ENCODE measurements at places on chromosomes 7 and 10.

GRCh38 chr7:141144921-141145629 is 71.2 kb downstream of the TMEM178B start:
- no peak for DNase-seq

DNA sequence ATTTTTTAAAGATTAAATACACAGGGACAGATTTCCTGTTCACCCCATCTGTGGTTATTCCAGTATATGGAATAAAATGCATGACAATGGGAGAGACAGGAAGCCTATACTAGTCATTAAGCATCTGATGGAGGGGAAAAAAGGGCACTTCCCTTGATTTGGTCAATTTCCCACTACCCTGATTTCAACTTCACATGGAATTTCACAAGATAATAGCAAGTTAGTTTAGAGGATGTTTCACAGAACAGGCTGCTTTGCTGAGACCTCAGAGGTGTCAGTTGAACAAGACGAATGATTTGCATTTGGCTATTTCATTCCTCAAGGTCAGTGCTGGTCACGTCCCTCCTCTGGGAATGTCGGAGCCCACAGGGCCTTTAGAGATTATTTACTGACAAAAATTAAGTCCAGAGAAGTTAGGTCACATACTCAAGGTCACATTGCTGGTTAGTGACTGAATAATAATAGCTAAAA is 4.7 kb upstream of the ITPRIP start:
- DNase-seq: no peak

DNA sequence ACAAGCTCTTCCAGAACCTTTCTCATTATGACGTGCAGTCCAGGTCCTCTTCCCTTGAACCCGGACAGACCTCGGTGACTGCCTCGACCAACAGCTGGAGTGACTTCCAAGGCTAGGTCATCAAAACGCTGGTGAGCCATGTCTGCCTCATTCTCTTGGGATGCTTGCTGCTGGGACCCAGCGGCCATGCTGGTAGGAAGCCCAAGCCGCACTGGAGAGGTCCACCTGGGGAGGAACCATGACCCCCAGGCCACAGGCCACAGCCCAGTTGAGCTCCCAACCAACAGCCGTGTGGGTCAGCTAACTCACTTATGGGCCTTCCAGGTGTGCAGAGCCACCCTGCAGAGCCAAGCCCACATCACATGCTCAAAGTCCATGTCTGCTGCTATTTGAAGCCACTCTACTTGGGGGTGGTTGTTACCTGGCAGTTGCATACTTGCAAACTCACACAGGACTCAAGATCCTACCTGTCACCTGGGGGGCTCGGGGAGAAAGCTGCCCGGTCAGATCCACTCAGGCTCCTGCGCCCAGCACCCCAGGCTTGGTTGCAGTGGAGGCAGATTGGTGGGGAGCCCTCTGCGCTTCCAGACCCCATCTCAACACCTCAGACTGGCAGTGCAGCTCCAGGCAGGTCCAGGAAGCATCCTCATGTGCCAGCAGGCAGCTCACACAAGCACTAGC is 57.0 kb downstream of the MICALL2 start:
- DNase-seq: no peak

DNA sequence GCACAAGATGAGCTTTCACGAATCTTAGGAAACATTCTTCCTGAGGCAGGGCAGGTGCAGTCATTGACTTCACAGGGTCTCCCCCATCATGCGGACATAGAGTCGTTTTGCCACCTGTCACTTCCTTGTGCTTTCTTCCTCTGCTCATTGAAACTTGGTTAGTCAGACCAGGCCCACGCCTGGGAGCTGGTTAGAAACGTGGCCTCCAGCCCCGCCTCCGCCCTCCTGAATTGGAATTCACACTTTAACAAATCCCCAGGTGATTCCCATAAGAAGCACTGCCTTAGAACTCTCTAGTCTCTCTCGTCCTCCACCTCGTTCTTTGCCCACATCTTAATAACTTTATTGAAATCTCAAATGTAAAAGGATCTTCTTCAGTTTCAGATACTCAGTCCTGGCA is 265.5 kb upstream of the FZD8 start:
- DNase-seq: no peak

DNA sequence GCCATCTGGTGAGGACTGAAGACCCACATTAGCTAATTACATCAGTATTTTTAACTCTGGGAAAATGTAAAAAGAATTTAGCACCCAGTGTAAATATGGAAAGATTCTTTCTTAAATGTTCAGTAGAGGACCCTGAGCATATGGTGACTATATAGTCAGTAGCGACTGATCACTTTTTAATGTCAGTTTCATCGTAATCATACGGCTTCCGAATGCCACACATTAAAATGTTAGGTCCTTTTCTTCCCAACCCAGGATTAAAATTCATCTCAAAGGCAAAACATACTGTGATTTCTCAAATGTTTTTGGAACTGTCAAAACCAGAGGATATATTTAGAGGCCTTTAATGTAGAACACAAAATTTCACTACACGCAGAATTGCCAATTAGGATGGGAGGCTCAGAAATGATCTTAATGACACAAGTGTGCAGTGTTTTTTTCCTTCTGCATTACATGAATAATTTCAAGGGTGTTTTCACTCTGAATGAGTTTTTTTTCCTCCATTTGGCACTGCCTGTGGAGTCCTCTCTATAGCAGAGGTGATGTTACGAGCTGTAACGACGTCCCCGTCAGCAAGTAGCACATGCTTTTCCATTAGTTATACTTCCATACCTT is 382.7 kb downstream of the PAXIP1 start:
- no peak for DNase-seq

DNA sequence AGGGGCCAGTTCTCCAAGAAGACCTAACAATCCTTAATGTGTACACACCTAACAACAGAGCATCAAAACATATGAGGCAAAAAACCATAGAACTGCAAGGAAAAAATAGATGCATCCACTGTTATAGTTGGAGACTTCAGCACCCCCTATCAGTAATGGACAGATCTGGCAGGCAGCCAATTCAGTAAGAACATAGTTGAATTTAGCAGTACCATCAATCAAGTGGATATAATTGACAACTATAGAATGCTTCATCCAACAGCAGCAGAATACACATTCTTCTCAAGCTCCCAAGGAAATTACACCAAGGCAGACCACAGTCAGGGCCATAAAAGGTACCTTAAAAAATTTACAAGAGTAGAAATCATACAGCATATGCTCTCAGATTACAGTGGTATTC is 42.2 kb downstream of the POLL start:
- no peak for DNase-seq

DNA sequence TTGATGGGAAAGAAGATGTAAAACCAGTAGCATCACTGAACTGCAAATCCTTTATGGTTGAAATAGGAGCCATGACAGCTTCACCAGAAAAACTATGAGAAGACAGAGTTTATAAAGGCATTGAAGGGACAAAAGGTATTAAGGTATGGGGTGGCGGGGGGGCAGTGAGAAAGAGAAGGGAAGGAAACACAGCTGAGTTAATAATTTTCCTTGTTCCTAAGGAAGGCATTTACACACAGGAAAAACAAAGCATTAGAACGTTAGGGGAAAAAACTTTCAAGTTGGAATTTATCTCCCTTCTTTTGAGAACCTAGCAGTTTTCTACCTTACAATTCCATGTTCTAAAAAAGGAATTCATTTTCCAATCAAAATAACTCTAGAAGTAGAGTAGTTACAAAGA is 4.4 kb downstream of the LARP4B start:
- DNase-seq: no peak

GRCh38 chr7:135154734-135155133 is 6.9 kb downstream of the TMEM140 start:
- DNase-seq: no peak

DNA sequence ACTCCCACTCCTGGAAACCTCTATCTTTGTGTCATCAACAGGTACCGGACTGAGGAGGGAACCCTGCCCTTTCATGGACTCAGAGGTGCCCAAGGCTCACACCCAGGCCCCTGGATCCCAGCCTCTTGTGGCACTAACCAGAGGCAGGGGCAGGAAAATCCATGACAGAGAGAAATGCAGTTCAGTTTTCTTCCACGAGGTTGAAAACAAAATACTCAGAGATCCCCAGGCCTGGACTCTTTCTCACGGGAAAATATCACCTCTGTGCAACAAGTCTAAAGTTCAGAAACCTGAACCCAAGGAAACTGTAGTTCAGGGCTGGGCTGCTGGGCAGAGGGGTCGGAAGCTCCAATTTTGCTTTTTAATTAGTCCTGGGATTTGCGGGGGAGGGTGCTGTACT is 21.4 kb upstream of the OPN4 start:
- no peak for DNase-seq

- DNase-seq: no peak
Observed at GRCh38 chr7:115218076-115218475, 296.2 kb downstream of the MDFIC start.

DNA sequence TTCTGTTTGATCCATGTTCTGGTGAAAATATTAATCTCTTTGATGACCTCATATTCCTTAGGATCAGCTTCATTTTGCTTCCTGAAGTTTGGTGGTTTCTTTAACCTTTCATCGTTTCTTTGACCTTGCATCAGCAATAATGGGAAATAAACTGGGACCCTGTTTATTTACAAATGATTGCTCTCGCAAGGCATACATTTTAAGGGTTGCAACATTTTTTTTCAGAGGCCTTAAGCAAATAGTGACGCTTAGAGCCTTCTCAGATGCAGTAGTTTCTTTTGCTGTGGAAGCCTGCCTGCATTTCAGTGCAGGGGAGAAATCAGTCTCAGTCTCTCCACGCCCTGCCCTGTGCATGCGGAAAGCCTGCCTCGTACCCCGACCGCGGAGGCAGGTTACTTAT is 139.1 kb upstream of the NPS start:
- DNase-seq: no peak

GRCh38 chr10:30158325-30158960 is 99.1 kb upstream of the JCAD start:
- no peak for DNase-seq

GRCh38 chr7:18849130-18849529 is 268.3 kb downstream of the TWIST1 start:
- DNase-seq: no peak

DNA sequence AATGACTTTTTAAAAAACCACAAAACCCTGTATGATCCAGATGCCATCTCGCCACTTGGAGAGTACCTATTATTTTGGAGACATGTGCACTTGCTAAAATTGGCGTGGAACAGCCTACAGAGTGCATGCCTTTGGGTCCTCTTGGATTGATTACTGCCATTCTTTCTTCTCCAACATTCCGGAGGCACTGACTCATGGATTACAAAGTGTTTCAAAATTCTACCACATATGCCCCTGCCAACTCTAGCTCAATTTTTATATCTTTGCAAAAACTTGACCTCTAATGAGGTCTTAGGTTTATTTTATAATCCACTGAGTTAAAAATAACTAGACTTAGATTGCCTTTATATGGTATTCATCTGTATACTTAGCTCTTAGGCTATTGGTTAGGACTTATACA is 55.8 kb upstream of the KIF5B start:
- peak; percentile 46 for DNase-seq

- DNase-seq: no peak
Observed at GRCh38 chr10:98391578-98391991, 23.4 kb downstream of the PYROXD2 start.

- no peak for DNase-seq
Observed at GRCh38 chr10:23203369-23204325, 11.5 kb downstream of the PTF1A start.

- no peak for DNase-seq
Observed at GRCh38 chr10:125409756-125410155, 249.4 kb upstream of the CTBP2 start.

DNA sequence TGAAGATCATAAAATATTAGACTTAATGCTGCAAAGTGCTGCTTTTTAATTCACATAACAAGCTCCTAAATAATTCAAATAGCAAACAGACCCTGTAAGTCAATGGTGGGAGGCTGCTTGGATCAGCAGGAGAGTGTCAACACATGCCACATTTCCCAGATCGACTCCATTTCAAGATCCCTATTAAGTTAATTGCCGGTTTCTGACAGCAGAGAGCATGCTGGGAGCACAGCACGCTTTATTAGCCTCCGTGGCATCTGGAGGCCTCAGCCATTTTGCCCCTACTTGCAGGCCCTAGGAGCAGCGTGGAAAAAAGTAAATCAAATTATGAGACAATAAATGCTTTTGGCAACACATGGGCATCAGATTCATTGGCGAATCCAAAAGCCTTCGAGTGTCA is 201.0 kb downstream of the EMX2 start:
- DNase-seq: no peak

GRCh38 chr7:120400806-120401455 is 128.0 kb downstream of the KCND2 start:
- DNase-seq: no peak

- peak; percentile 2 for DNase-seq
Observed at GRCh38 chr10:15898046-15898445, 37.7 kb upstream of the MINDY3 start.

DNA sequence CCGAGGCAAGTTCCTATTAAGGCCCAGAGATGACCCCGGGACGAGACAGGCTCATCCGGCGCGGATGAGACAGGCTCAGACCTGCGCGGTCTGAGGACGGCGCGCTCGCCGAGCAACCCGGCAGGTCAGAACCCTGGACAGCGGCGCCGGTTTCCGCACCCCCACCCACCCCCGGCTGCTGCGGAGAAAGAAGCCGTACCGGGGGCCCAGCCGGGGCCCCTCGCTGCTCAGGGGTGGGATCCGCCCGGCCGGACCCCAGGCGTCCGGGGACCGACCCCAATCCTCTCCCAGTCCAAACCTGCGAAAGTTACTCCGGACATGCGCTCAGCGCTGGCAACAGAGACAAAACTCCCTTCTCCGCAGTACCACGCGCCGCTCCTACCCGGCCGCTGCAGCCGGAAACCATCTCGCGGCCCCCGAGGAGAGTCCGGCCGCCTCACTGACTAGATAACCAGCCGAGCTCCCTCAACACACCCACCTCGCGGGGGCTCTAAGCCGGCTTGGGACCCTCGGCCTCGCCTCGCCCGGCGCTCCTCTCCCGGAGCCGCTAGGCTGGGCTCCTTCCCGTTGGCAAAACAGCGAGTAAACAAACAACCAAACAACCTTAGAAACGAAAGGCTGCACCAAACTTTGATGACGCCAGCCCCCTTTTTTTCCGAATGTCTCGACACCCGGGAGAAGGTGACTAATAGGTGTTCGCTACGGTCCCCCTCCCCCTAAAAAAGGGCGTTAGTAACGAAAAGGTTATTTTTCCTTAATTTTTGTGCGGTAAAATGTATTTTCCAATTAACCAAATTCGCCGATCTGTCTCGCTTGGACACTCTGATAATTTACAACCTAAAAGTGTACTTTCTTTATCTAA is 2.3 kb upstream of the DRGX start:
- peak; percentile 30 for DNase-seq

DNA sequence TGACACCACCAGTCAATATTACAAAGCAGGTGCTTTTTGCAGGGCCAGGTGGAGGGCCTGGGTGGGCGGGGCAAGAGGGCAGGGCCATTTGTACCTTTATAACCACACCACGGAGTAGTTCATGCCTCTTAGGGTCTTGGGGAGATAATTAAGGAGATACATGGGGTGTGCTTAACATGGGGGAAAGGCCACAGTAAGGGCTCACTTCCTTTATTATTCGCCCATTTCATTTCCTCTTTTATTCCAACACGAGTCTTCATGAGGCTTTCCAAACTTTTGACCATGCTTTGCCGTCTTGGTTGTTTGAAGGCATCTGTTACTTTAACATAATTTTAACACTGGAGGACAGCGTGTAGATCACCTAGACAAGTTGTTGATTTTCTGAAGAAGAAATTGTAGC is 33.3 kb upstream of the LYZL2 start:
- no peak for DNase-seq

GRCh38 chr10:130362308-130362761 is 226.1 kb downstream of the GLRX3 start:
- no peak for DNase-seq

- DNase-seq: no peak
Observed at GRCh38 chr7:69873512-69873911, 275.2 kb downstream of the AUTS2 start.
